Inflammatory macrophage treated with lipopolysaccharide for 4 hours (primary cell): ENCODE measurements at places on chromosomes 2 and 18.
A peak's percentile ranks its signal among the peaks of the same experiment; 100 is the strongest.

- peak; percentile 61 for DNase-seq
Observed at GRCh38 chr2:207883002-207883780, 113.5 kb upstream of the FZD5 start.

GRCh38 chr2:224349396-224349795, 52.5 kb downstream of the FAM124B start:
- DNase-seq: no peak

DNA sequence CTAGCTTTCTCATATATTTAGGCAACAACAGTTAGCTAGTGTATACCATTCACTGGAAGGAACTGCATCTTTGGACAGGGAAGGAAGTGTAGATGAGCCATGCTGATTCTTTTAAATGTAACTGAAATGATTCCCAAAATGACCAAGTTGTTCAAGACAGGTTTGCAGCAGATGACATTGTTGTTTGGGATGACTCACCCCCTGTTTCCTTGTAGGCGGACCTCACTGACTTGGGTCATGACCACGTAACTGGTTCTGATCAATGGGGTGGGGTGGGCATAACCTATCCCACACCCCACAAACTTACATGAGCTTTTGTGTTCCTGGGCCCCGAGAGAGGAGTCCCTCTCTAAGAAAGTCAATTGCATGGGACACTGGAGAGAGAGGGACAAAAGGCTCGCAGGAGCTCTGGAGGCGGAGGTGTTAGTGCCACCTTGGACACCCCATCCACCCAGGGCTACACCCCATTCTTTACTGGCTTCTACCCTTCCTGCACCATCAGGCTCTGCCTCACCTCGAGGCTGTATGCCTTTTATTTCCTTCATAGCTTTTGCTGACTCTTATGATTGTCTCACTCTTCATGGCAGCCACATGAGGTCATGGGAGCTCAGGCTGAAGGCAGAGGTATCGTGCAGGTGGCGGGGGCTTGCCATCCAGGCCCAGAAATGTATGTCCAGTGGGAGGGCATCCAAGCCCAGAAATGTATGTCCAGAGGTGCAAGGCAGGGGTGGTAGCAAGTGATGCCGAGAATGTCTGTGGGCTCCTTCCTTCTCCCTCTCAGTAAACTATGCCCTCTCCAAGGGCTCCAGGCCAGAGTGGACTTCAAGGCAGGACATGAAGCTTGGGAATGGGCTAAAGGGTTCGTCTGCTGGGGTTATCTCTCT, 108.0 kb downstream of the TWIST2 start:
- DNase-seq: no peak

GRCh38 chr2:222358876-222359275, 60.1 kb upstream of the PAX3 start:
- peak; percentile 81 for DNase-seq

DNA sequence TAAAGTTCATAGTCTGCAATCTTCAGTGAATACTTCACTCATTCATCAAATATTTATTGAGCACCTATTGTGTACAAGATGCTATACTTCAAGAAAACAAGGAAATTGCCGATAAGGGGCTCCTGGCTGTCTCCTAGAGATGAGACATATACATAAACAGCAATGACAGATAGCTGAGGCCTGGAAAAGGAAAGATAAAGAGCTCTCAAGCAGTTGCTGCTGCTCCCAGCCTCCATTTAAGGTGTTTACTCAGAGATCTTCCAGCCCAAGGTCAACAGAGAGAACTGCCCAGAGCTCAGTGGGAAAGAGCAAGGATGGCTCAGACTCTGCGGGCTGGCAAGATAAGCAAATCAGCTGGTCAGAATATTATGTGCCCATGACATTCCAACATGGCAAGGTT, 3.3 kb upstream of the SLC14A2 start:
- DNase-seq: no peak

- DNase-seq: no peak
Observed at GRCh38 chr2:180159921-180160320, 152.8 kb upstream of the CWC22 start.

DNA sequence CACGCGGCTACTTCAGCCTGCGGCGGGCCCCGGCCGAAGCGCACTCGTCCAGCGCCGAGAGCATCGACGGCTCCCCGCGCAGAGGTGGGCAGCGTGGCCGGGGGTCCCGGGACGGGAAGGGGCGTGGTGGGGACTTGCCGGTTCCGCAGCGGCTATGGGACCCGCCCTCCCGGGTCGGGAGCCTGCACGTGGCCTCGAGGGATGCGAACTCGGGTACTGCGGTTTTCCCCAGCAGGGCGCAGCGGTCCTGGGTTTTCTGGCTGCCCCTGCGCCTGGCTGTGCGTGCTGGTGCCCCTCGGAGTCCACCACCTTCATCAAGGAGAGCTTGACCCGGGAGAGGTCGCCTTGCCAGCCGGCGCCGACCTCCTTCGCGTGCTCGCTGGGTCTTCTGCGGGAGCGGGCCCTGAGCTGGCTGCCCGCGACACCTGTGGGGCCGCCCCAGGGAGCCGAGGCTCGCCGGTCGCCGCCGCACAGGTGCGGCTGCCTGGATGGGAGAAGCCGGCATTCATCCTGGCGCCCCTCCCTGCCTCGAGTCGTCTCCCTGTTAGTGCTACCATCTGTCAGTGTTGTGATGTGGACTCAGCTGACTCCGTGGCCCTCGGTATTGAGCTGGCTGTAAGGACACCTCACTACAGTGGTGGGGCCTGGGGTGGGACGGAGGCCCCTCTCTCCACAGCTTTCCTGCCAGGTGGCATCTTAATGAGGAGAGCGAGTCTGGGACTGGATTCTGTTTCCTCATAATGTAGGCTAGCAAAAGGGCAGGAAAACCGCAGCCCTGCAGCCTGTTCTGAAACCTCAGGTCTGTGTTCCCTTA, 177.3 kb downstream of the AGAP1 start:
- no peak for DNase-seq

- no peak for DNase-seq
Observed at GRCh38 chr18:76443519-76444445, 51.3 kb downstream of the ZNF516 start.

DNA sequence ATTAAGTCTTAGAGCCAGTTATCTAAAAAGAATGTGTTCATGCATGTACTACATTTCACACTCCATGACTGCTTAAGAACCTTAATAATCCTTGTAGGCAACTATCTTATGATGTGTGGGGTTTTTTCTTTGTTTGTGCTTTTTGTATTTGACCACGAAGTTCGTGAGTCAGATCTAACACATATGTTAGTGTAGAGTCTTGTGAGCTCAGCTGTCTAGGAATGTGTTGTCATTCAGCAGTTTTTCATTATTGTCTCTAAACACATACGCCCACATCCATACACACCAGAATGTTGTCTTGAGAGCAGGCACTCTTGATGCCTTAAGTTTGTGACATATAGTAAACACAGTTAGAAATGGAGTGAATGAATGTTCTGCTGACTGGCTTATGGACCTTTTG, 38.4 kb downstream of the CAB39 start:
- peak; percentile 75 for DNase-seq

- DNase-seq: peak; percentile 72
Observed at GRCh38 chr18:74901362-74902146, 303.9 kb downstream of the ZNF407 start.

GRCh38 chr2:190468814-190469569, 60.8 kb downstream of the MFSD6 start:
- no peak for DNase-seq

- no peak for DNase-seq
Observed at GRCh38 chr2:151334082-151334815, 23.1 kb upstream of the TNFAIP6 start.

GRCh38 chr18:63970809-63971205, 926 bp downstream of the SERPINB8 start:
- no peak for DNase-seq

- DNase-seq: no peak
Observed at GRCh38 chr2:219576505-219577388, 4.6 kb downstream of the INHA start.

GRCh38 chr18:49936821-49937220, 123.5 kb upstream of the ACAA2 start:
- DNase-seq: no peak

DNA sequence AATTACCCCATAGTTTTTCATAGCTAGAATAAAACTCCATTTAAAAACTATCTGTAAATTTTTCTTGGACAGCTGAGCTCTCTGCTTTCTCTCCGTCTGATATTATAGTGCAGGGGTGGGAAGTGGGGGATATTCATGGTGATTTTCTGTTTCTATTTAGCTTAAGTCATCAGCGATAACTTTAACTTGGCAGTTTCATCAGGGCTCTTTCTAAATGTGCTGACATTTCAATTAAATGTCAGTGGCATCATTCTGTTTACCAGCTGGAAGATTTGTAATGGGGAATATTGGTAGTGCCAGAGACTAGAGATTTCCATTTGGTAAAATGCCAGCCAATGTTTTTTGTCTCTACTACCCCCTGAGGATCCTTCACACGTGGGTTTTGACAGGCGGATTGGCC, 53.5 kb upstream of the CAPN13 start:
- no peak for DNase-seq

- no peak for DNase-seq
Observed at GRCh38 chr2:58950795-58951462, 709.8 kb upstream of the FANCL start.

GRCh38 chr18:4444306-4444705, 10.8 kb downstream of the DLGAP1 start:
- DNase-seq: no peak

GRCh38 chr18:78981989-78982620, 2.5 kb downstream of the SALL3 start:
- DNase-seq: no peak

DNA sequence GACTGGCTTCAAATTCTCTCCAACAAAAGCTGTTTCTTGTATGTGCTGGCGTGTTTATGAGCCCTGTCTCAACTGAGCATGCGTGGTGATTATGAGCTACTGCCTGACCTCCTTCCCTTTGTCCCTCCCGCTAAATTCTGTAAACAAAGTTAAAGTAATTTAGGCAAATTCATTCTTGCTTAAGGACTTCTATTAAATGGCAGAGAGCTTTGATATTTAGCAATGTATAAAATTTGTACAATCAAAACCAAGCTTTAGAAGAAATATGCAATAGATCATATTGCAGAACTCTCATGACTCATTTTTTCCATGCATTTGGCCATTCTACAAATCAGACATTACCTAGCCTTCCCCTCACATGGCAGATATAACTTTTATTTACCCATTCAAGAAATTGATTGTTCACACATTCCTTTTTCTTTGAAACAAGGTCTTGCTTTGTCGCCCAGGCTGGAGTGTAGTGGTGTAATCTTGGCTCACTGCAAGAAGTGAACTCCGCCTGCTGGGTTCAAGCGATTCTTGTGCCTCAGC, 18.2 kb downstream of the IGFBP2 start:
- DNase-seq: peak; percentile 56

GRCh38 chr2:165815299-165816141, 21.5 kb upstream of the GALNT3 start:
- peak; percentile 23 for DNase-seq

DNA sequence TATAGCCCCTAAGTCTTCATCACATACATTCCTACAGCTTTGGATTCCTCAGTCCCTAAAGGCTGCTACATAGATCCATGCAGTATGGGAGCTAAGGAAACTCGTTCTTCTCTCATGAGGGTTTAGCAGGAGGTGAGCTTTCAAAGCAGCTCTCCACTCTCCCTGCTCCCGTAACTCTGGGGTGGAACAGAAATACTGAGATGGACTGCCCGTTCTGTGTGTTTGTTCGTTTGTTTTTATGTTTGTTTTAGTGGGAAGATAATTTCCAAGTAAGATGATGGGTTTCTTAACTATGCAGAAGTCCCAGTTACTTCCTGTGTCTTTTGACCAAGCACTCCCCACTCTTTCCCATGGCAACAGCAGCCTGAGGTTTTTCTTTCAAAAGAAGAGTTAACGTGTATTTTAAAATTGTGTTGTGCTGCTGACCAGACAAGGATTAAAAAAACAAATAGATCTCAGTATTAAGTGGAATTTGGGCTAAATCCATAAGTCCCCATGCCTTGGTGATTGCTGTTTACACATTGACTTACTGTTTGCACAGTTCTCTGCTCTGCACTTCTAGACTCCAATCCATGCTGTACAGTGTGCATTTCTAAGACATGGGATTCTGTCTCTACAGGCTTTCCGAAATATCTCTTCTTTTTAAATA, 156.4 kb upstream of the SH3BP4 start:
- DNase-seq: no peak

DNA sequence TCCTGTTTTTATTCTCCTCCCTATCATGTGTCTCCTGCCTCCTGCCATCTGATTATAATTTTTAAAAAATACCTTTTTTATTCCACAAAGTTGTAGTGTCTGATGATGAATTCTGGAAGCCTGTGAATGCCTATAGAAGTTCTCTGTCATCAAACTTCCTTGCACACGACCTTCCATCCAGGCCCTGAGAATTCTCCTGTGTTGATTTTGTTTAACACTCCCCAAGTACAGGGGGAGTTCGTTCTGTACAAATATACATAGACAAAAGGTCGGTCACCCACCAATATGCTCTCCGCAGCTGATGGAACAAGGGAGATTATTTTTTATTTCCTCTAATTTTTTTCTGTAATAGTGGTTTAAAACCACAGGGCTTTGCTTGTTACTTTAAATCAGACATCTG, 232.5 kb downstream of the PIEZO2 start:
- DNase-seq: no peak

DNA sequence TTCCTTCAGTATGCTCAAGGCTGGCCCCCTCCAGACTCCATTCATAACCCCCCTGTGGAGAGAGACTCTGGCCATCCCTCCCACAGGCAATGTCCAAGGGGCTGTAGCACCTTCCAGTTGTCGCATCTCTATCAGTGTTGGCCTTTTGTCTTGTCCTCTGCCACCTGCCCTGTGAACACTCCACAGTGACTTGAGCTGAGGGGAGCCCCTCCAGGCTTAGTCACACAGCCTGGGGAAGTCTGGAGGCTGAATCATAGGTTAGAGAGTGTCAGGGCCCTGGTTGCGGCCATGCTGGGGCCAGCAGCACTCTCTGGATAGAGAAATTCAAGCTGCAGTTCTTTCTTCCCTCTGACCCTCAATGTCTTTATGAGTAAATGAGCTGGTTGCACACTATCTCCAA, 64.7 kb downstream of the GYPC start:
- peak; percentile 12 for DNase-seq

- DNase-seq: peak; percentile 98
Observed at GRCh38 chr2:161077367-161078210, 82.6 kb upstream of the TANK start.

- DNase-seq: no peak
Observed at GRCh38 chr2:222866358-222866960, 5.6 kb downstream of the ACSL3 start.

GRCh38 chr18:64409511-64409910, 260.6 kb upstream of the LINC00305 start:
- peak; percentile 11 for DNase-seq

GRCh38 chr2:118177318-118177717, 89.0 kb downstream of the INSIG2 start:
- DNase-seq: peak; percentile 45

DNA sequence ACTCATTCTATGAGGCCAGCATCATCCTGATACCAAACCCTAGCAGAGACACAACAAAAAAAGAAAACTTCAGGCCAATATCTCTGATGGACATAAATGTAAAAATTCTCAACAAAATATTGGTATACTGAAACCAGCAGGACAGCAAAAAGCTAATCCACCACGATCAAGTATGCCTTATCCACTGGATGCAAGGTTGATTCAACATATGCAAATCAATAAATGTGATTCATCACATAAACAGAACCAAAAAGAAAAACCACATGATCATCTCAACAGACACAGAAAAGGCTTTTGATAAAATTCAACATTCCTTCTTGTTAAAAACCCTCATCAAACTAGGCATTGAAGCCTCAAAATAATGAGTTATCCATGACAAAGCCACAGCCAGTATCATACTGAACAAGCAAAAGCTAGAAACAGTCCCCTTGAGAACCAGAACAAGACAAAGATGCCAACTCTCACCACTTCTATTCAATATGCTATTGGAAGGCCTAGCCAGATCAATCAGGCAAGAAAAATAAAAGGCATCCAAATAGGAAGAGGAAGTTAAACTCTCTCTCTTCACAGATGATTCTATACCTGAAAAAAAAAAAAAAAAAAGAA, 45.3 kb downstream of the RTTN start:
- DNase-seq: no peak
